ENCODE measurements at places on chromosomes 3 and 15. TPM values are rescaled to one million over a fixed set of nuclear protein-coding genes. Genes with fewer than 3 reads are reported as not detected.

The RNF123 gene
- 40.4 TPM for polyA plus RNA-seq

- no peak for DNase-seq
These were observed 1.5 kb upstream of the CNTN6 start for GRCh38 chr3:1091286-1091685.

- DNase-seq = no peak
These were observed 37.4 kb downstream of the EBLN2 start for GRCh38 chr3:73098873-73099272.

The ACKR4 gene
- 1.3 TPM for polyA plus RNA-seq

The XIRP1 gene
- polyA plus RNA-seq = 0.13 TPM

The CCR5 gene
- 0.47 TPM for polyA plus RNA-seq

All from renal pelvis (tissue), 12 donors.